AG08396 (cell line): ENCODE measurements at places on chromosomes 2 and 18.
A peak's percentile ranks its signal among the peaks of the same experiment; 100 is the strongest.

DNA sequence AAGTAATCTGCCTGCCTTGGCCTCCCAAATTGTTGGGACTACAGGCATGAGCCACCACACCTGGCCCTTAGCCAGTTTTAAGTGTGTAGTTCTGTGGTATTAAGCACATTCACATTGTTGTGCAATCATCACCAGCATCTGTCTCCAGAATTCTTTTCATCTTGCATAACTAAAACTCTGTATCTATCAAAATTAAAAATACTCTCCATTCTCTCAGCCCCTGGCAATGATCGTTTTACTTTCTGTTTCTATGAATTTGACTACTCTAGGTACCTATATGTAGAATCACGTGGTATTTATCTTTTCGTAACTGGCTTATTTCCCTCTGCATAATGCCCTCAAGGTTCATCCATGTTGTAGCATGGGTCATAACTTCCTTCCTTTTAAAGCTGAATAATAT is 45.5 kb upstream of the CAVIN2 start:
- no peak for DNase-seq

GRCh38 chr2:127582863-127583861 is 47.7 kb downstream of the MYO7B start:
- no peak for DNase-seq

DNA sequence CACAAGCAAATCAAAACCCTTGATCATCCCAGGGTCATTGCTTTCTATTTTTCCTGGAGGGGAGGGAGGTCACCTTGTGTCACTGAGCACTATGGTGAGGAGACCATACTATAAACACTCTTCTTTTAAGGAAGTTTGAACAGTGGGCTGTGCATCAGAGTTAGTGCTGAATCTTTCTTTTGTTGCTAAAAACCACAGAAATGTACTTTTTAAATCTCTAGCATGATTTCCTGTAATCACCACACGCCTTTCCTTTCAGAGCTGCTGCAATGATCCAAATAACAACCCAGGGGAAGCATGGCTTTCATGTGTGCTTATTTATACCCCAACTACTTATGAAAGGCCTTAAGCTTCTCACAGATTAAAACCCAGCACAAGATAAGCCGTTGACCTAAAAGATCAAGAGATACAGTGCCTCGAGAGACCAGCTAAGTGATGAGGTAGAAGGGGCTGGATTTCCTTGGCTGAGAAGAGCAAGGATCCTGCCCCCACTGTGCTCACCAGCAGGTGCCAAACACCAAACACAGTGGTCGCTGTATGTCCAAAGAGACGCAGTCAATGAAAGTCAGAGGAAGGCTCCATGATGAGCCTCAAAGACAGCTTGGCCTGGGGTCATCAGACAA is 34.7 kb downstream of the TRABD2A start:
- DNase-seq = no peak

GRCh38 chr18:24112874-24113615 is 25.8 kb upstream of the CABYR start:
- DNase-seq = no peak

DNA sequence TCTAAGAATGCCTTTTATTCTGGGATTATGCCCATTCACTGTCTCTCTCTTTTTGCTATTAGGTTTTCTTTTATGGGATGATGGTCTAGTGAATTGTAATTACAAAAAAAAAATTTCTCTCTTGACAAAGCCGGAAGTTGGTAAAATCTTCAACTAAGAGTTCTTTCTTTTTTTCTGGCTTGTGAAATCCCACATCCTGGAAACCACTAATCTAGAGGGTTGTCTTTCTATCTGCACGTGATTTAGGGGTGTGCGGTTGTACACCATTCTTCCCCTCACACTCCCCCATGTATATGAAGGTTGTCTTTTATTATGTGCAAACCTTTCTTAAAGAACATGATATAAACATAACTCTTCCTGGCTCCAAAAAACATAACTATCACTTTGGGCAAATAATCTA is 52.0 kb downstream of the GATA6 start:
- DNase-seq = no peak

DNA sequence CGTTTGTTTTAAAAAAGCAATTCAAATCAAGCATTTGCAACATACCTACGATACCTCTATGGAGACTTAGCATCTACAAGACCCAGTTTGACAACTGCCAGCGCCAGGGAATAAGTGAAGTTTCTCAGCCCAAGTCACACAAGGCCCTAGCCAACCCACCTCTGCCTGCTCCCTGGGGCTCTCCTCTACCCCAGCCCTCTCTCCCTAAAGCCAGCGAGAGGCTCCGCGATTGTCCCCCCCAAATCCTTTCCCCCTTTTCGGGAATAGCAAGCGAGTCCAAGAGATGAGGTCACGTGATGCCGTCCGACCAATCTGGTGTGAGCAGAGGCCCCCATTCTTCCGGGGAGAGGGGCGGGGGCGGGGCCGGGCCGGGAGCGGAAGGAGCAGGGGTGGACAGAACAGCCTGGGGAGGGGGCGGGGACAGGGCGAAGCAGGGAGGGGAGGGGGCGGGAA is 102.2 kb upstream of the RAB6C start:
- peak; percentile 95 for DNase-seq

- no peak for DNase-seq
Measured at GRCh38 chr2:134052173-134052572, 201.7 kb upstream of the MGAT5 start.

DNA sequence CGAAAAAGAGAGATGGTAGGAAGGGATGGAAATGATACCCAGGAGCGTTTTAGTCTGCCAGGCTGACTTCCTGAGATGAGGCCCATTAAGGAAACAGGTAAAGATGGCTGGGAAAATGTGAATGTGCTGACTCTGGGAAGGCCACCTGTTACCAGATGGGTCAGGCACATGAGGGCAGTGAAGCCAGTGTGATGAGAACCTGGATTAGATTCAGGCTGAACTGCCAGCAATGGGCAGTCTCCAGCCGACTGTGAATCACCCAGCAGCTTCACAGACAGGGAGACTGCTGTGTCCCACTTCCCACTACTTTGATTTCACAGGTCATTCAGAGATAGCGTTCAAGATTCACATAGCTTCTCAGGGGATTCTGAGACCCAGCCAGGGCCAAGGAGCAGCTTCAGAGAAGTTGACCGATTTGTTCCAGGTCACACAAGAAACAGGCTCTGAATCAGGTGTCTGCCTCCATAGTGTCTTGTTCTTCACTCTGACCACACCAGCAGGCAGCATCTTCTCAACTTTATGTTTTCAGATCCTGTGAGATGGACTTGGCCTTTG is 26.4 kb downstream of the CAPN13 start:
- DNase-seq = no peak

- DNase-seq = peak; percentile 31
Measured at GRCh38 chr2:134718023-134718816, 580 bp downstream of the TMEM163 start.

GRCh38 chr2:237307474-237307873 is 106.5 kb downstream of the COL6A3 start:
- no peak for DNase-seq

DNA sequence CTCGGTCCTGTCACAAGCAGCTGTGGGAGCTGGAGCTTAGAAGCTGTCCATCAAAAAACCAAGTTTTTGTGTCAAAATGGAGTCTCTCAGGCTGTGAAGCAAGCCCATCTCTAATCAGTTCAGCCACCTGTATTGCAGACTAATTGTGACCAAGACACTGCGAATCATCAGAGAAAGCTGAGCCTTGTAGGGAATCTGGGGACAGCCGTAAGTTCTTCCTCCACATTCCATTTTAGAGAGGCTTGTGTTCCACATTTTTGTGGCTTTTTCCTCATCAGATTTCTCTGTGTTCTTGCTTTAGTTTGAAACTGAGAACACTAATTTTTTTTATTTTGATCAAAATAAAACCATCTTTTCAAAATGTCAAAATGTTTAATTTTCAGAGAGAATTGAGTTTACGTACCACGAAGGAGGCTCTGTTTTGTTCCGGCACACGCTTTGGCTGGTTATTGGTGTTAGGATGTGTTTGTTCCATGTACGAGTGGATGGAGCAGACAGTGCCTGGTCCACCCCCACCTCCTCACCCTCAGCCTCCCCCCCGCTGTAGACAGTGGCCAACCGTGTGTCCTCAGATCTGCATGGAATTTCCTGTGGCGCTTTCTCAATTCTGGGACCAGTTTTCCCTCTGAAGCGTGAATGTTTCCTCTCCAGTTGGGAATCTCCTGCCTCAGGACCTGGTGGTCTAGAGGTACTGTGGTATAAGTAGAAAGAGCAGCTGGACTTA is 140.8 kb downstream of the AGAP1 start:
- DNase-seq = peak; percentile 24

DNA sequence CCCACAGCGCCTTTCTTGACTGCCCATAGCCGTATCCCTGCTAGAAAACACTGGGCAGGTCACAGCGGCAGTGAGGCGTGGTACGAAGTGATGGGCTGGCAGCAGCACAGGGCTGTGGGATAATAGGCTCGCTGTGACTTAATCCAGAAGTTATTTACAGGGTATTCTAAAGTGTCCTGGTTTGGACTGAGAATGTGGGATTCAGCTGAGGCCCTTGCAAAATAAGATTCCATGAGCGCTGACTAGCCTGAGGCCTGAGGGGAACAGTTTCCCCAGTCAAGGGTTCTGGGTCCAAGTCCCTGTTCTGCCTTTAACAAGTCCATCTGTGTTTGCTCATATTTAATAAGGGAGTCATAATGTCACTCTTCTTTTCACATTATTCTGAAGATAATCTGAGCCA is 34.6 kb downstream of the SETBP1 start:
- DNase-seq = peak; percentile 61

- DNase-seq = peak; percentile 67
Measured at GRCh38 chr2:74554820-74555531, 456 bp downstream of the DOK1 start.

DNA sequence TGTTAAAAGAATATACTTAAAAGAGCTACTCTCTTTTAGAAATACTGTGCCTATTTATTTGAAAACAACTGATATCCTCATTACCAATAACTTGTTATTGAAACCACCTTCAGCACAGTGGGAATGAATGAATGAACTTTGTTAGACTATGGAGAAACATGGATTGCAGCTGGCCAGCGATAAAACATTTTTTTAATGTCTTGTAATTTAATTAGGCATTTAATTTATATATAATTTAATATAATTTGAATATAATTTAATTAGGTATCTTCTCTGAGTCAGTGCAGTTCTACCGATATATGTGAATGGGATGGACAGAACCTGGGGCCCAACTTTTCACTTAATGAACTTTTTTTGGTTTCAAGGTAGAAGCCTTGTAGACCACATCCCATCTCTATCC is 94.4 kb downstream of the KCTD18 start:
- no peak for DNase-seq

DNA sequence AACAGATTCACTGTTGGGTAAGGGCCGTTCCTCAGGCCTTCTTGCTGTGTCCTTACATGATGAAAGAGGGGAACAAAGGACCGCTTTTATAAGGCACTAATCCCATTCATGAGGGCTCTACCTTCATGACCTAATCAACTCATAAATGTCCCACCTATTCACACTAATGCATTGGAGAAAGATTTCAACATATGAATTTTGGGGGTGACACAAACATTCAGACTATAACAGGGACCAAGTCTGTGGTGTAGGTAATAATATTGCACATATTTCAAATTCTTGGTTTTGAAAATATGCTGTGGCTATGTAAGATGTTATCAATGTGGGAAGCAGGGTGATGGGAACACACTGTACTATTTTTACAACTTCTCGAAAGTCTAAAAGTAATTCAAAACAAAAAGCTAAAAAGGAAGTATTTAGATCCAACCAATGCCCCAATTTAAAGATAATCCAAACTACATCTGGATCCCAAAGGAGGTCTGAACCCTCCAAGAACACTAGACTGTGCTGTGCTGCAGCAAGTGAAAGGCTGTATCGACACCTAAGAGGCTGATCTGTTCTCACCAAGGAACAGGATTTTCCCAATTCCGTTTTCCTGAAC is 82.4 kb upstream of the TGIF1 start:
- no peak for DNase-seq

- DNase-seq = no peak
Measured at GRCh38 chr2:152504618-152505017, 169.6 kb downstream of the FMNL2 start.

DNA sequence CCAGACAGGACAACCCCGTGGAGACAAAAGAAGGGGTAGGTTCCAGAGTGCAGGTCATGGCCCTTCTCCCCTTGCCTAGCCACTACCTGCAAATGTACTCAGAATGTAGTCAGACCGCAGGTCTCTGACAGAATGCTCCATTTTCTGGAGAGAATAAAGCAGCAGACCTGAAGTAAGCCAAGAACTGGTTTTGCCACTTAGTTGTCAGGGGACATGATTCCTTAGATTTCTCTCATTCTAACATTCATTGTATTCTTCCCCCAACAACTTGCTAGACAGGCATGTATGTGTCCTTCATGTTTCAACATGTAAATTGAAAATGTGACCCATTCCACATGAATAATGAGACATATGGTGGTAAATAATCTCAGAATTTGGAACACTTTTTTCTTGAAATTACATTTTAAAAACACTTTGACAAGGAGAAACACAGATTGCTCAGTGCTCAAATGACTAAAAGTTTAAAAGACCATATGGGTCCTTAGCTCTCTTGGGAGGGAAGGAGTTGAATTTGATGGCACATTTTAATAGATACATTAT is 142.4 kb downstream of the CCBE1 start:
- no peak for DNase-seq

- DNase-seq = no peak
Measured at GRCh38 chr18:52850031-52850560, 510.1 kb downstream of the DCC start.

DNA sequence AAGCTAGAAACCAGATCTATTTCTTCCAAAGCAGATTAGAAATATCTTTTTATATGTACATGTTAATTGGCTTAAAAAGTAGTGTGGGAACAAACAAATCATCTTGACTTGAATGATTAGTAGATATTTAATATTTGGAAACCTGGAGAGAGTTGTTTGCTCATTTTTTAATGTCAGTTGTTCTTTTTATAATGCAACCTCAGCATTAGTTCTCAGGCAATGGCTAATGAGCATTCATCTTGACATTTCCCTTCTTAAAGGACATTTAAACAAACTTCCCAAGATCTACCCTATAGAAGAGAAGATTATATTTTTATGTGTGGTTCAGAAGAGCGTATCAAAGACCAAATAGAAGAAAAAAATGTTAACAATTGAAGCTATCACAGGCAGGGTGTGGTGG is 334.0 kb downstream of the CTNNA2 start:
- no peak for DNase-seq

- DNase-seq = no peak
Measured at GRCh38 chr2:9765611-9766531, 77.4 kb upstream of the TAF1B start.

DNA sequence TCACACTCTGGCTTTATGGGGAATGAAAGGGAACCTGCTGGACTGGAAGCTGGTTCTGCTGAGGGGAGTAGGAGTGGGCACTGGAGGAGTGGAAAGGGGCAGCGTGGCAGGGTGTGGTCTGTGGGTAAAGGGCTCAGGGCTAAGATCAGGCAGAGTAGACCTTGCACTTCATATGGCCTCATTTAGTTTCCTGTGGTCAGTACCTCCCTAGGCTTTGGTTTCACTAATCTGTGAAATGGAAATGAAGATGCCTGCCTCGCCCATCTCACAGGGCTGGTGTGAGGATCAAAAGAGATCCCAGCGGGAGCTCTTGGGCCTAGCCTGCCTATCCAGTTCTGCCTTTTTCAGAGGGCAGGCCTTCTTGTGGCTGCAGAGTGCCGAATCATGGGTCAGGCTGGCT is 208.7 kb downstream of the LOXHD1 start:
- no peak for DNase-seq
